ENCODE measurements at places on chromosomes 4 and X.

DNA sequence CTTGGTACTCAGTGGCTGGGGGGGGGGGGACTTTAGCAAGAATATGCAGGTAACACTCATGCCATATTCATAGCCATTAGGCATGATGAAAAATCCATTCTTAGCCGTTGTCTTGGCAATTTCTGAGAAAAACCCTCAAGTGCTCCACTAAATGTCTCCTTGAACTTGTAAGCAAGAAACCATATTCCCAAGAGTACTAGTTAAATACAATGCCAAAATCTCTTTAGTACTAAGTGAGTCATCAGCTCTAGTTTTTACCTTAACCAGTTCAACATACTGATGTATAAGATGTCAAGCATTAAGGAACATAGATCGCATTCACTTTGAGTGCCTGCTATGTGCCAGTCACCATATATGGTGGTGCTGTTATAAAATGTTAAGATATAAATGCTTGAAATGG is 27.5 kb downstream of the UBE2D3 start:
- no peak for DNase-seq

DNA sequence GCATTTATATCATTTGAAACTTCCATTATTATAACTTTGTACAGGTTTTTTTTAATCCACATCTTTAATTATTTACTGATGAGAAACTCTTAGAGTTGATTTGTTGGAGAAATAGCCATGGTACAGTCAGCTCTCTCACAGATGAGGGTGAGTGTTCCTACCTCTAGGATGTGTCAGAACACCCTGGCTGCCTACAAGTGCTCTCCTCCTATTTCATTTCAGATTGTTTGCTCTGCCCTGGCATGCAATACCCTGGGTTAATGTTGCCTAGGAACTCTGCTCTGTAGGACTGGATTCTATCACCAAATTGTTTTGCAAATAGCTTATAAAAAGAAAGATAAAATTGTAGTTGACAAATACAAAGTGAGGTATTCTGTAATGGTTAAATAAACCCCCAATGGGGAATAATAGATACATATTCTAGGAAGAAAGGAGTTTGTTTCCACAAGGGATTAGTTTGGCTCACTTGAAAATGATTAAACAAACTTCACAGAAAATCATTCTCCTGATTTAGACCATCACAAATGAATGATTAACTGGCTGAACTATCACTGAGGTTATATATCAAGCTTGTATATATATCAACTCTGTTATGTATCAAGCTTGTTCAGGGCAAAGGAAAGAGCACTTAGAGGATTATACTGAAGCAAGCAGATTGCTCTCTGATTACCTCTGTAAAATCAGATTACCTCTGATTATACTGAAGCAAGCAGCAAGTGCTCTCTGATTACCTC is 150.0 kb downstream of the PDE5A start:
- no peak for DNase-seq

DNA sequence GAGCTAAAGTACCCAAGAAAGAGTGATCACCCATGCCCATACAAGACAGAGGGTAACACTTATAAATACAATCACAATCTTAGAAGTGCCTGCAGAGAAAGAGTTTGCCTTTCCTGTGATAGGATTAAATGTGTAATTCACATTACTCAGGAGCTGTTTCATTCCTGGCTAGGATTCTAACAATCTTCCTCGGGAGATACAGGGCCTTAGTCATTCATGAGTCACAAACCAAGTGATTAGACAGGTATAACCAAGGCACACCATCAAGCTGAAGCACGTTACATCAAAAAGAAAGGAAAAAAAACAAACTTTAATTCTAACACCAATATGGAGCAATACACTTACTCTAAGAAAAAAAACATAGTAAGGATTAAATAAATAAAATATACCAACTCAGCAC is 14.9 kb downstream of the ABCG2 start:
- peak; percentile 15 for DNase-seq

DNA sequence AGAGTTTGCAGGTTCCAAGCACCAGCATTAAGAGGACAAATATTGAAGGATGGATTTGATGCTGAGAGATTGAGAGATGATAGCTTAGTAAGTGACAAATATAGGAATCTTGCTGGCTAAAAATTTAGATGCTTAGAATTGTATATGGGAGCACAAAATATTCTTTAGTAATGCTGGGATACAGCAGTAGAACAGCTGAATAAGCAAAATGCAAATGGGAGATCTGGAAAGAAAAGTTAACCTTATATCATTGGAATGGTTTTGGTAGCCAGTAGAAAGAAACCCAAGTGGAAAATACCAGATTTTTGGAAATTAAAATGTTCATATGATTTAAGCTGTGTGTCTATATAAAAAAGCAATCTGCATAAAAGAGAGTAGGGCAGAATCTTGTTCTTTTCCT is 308.6 kb upstream of the CPEB2 start:
- no peak for DNase-seq

DNA sequence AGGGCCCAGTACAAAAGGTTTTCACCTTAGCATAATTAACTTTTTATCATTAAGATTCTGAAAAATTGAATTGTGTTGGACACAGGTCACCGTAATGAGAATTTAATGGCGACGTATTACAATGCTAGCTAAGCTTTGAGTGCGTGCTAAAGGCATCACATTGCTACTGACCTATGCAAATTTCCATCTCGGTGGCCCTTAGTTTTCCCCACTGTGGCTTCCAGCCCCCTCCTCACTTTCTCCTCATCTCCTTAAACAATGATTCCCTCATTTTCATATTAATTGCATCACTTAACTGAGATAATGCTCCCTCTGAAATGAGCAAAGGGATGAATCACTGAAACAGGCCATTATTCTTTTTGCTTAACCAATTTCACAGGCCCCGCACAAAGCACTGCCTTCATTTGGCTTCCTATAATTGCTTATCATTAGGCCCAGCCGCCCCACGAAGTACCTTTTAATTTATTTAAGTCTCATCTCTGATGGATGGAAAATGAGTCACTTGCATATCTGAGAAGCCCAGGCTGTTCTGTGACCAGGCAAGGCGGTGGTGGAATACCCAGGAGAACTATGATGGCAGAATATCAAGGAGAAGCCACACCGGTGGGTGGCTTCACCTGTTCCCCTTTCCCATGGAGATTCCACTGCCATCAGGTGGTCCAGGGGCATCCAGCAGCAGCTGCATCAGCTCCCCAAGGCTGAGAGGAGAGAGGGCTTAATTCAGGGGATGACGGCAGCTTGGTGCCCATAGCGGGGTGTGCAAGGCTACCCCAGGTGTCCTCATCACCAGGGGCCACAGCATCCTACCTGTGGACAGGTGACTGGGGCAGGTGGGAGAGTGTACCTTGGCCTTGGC is 223.8 kb upstream of the BOD1L1 start:
- no peak for DNase-seq

- DNase-seq = no peak
Measured at GRCh38 chr4:25700661-25701060, 45.0 kb downstream of the SLC34A2 start.

DNA sequence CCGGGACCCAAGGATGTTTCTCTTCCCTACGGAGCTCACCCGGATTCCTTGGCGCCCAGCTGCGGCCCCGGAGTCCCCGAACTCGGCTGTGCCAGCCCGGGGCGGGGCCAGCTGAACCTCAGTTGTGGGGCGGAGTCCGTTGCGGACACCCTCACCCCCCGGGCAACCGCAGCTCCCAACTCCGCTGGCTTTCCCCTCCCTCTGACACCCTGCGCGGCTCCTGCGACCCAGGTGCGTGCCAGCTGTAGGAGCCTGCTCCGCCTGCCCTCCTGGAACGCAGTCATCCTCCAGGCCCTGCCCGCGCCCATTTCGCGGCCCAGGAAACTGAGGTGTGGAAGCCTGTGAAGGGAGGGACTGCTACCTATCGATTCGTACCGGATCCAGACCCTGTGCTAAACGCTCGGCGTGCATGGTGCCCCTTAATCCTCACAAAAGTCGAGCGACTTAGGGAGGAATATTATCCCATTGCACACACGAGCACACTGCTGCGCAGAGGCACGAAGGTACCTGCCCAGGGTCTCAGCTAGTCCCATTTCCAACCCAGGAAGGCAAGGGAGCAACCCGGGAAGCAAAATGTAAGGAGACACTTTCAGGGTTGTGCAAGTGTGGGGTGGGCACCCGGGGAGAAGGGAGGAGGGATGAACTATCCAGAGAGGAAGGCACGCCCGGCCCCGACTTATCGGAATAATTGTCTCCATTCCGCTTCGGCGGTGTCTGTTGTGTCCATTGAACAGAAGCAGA is 12.3 kb downstream of the MSX1 start:
- peak; percentile 55 for DNase-seq

DNA sequence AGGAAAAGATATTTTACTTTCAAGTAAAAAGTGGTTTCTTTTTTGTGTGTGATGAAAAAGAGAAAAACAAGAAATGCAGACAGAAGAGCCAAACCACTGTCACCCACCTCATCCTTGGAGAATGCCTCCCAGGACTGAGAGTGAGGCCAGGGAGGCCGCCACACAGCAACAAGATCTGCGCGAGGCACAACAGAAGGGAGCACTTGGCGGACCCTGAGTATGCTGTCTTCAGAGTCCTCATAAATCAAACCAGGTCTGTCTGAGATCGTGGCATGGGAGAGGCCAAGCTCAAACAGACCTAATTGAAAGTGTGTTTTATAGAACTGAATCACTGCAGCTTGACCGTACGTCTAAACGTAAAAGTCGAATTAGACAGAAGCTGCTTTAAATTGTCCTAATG is 134.3 kb upstream of the VCX2 start:
- no peak for DNase-seq

- DNase-seq = no peak
Measured at GRCh38 chr4:7151668-7152227, 40.6 kb upstream of the SORCS2 start.

DNA sequence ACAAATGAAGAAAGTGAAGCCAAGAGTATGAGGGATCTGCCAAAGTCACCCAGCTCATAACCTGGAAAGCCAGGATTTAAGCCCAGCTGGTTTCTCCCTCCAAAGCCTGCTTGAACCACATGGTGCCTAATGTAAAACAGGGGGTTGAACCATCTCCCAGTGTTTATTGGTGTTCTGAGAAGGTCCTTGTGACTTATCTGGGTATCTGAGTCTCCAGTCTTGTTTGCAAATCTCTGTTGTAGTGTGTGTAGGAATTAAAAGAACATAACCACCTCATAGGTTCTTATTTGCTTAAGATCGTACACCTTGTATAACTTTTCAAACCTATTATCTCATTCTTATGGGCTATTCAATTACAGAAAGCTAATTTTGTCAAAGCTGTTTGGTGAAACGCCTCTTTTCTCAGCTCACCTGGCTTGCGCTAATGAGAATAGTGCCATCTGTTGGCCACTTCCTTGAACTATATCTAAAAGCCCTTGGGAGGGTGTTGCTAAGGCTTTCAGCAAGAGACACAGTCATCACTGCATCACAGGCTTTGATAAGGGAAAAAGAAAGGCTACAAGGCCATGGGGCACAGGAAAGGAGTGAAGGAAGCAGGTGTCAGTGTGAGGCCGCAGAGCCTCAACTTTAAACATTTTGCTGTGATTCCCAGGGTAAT is 34.0 kb downstream of the ETDB start:
- DNase-seq = peak; percentile 48

GRCh38 chr4:158710814-158711213 is 12.4 kb downstream of the PPID start:
- peak; percentile 20 for DNase-seq

DNA sequence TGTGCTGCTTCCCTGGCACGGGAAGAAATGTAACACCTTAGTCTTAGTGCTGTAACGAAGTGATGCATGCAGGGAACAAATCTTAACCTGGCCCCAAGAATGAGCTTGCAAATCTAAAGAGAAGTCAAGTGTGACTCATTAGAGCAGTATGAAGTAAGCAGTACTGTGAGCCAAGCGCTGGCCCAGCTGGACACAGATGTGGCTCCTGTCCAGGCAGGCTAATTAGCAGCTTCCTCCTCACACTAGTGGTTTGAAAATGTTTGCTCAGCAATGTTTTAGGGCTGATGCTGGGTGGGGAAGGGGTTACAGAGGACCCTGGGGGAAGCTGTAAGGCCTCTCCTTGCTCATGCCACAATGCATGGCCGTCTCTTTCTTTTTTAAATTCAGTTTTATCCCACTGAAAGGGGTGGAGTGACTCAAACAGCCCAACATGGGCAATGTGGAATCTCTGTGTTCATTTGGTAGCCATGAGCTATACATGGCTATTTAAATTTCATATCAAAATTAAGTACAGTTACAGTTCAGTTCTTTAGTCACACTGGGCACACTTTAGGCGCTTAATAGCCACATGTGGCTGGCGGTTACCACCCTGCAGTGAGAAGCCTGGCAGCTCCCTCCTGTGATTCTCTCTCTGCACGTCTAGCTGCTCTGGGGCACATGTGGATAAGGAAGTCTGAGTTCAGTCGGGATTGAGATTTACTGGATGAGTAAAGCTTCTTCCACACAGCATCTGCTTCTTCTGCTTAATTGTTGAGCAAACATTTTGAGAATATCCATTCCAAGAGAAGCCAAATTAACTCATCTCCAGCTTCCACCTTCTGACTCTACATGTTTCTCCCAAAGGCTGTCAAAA is 48.8 kb downstream of the MAP7D2 start:
- DNase-seq = peak; percentile 79

- peak; percentile 34 for DNase-seq
Measured at GRCh38 chr4:99723612-99724011, 66.0 kb upstream of the C4orf54 start.

DNA sequence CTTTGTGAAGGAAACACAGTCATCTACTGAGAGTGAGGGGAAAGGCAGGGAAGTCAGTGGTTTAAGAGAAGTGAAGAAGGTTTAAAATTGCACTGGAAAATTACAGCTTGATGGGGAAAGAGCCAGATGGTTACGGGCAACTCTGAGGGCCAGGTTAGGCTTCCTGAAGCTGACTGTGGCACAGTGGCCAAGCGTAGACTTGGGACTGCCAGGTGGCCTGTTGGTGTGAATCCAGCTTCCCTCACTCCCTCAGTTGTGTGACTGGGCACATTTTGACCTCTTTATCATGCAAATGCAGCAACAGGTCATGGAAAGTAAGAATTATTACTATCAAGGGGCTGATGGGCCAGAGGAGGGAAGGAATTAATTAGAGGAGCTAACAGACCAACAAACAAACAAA is 390.1 kb downstream of the UNC5C start:
- DNase-seq = no peak

DNA sequence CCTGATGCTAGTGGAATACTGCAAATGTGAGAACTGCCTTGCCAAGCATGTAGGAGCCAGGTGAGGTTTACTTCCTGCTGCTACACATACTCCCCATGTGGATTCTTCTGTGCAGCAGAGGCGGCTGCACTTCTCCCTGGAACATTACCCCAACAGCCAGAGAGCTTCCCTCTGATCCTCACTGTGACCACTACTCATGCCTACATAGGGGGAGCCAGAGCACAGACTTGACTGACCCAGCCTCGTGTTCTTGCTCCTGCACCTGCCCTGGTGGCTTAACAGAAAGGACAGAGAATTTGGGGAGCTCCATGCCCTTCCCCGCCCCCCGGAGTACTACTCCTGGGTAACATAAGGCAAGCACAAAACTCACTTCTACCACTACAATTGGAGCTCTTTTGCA is 38.4 kb downstream of the UGT2A2 start:
- no peak for DNase-seq
